ENCODE measurements at places on chromosomes 7 and 10.

DNA sequence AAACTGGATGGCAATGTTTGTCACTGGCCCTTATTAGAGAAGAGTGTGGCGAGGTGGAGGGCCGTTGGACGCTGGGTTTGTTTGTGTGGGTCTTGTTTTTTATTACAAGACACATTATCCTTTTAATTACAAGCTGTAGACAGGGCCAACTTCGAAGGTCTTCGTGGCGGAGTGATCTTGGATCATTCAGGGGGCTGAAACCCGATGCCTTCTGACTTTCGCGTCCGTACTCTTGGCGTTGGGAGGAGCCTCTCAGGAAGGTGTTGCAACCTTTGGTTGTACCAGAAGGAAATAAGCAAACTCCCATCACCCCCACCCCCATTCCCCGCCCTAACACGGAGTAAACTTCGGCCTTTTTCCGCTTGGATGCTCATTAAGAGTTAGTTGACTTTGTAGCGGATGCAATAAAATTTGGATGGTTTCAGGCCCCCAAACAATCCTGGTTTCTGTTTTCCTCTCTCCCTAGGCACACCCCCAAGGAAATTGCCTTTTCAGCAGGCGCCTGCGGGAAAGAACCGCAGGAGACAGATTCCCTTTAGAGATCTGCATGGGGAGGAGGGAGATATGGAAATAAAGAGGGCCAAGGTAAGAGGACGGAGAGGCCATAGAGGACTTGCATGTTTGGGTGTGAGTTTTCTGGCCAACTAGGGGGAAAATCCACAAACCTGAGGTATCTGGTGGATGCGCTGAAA, 294.5 kb upstream of the NFE2L3 start:
- DNase-seq = no peak

DNA sequence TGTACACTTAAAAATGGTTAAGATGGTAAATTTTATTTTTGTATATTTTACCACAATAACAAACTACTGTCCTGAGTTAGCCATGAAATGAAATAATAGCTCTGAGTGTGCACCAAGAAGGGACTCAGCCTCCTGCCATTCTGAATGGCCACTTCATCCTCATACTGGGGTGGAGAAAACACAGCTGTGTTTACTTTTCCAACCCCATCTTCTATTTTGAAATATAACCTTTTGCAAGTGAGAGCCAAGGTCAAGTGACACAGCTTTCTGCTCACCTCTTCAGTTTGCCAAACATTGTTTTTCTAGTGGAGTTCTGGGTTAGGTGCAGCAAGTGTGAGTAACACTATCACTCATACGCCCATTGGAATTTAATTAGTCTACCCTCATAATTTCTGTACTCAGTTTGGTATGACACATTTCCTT, 107.4 kb upstream of the GLCCI1 start:
- no peak for DNase-seq

DNA sequence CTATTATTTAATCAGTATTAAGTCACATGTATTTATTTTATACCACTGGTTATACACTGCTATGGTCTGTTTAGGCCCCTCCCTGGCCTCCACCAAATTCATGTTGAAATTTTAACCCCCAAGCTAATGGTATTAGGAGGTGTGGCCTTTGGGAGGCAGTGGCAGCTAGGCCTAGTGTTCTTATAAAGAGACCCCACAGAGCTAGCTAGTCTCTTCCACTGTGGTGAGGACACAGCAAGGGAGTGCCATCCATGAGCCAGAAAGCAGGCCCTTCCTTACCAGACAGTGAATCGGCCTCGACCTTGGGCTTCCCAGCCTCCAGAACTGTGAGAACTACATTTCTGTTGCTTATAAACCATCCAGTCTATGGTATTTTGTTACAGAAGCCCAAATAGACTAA, 28.7 kb downstream of the RBM48 start:
- DNase-seq = no peak

DNA sequence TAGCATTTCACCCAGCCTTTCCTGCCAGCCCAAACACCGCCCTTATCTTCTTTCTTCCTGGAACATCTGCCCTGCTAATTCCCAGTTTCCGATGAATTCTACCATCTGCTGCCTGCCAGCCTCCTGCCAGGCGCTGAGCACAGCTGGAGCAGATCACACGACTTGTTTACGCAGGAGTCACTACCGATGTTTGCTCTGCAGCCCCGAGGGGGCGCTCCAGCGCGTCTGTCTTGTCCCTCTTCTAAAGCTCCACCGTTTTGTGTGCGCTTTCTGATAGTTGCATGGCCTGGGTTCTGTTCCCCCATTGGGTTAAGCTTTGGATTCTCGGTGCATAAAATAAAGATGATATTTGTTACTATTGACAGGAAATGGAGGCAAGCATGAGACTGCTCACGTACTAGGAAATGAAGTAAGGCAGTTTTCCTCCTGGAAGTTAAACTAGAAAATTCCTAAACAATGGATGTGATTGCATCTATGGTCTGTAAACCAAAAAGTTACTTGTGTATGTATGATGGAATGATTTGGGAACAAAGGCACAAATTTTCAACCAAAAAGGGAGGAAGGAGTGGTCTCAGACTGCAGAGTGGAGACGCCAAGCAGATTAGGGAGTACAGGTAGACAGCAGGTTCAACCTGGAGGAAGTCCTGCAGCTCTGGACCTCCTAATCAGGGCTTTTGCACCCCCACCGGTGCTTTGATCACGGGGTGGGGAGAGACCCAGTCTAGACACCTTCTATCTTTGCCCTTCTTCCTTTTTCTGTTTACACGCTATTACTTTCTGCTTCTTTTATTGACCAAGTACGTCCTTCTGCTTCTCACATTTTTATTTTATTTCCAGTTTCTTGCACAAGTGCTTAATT, 2.2 kb upstream of the RBM17 start:
- DNase-seq = peak; percentile 77

DNA sequence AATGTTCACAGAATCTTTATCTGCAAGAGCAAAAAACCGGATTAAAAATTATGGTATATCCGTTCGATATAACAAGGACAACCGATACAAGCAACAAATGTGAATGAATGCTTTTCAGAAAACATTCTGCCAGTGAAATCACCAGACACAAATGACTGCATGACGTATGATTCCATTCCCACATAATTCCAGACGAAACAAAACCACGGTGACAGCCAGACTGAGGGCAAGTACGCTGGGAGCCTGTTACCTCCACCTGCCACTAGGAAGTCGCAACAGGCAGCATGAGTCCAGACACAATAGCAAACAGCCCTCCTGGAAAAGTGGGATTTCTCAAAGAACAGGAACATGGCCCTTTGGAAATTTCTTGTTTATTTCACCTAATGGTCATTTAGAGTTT, 41.7 kb downstream of the MAD1L1 start:
- no peak for DNase-seq

GRCh38 chr7:131604841-131605279, 48.4 kb upstream of the PODXL start:
- DNase-seq = no peak

- no peak for DNase-seq
These were observed 22.3 kb downstream of the MAP3K8 start for GRCh38 chr10:30456266-30456665.

DNA sequence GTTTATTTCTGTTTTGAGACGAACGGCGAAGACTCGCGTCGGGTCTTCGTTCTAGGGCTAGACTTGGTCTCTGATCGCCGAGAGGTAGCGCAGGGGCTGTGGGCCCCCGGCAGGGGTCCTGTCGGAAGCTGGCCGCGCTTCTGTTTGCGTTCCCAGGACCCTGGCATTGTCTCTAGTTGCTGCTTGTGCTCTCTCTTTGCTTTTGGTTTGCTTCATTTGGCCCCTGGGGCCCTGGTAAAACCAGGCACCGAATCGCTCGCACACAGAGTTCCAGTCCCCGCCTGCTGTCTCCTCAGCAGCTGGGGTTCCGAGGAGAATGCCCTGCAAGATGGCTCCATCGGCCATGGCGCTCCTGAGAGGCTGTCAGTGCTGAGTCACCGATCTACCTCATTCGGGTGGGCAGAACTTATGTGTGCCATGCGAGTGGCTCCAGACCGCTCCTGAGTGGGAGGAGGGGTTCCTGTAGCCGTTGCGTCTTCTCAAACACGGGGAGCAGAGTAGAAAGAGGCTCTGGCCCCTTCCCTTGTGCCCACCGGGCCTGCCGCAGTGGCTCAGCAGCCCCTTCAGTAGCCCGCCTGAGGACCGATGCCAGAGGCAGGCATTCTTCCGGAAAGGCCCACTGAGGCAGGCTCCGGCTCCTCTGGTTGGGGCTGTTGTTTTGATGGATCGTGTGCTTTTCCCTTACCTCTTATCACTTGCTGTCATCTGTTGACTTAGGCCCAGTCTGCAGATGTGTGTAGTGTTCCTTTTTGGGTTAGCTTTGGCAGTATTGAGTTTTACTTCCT, 826 bp downstream of the CHPF2 start:
- peak; percentile 56 for DNase-seq

DNA sequence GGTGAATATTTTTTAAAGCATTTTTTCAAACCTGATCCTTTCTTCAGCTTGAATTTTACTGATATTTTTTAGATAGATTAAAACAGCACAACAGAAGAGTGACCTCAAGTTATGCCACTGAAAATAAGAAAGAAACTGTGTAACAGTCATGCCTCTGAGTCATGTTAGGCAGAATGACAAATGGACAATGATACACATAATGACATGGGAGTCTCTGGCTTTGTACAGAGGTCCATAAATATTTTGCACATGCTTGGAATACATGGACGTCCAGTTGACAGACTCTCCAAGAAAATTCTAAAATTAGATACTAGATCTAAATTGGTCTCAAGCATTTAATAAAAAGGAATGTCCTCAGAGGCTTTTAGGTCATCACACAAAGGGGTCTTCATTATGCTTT, 21.9 kb upstream of the SEMA3A start:
- no peak for DNase-seq

DNA sequence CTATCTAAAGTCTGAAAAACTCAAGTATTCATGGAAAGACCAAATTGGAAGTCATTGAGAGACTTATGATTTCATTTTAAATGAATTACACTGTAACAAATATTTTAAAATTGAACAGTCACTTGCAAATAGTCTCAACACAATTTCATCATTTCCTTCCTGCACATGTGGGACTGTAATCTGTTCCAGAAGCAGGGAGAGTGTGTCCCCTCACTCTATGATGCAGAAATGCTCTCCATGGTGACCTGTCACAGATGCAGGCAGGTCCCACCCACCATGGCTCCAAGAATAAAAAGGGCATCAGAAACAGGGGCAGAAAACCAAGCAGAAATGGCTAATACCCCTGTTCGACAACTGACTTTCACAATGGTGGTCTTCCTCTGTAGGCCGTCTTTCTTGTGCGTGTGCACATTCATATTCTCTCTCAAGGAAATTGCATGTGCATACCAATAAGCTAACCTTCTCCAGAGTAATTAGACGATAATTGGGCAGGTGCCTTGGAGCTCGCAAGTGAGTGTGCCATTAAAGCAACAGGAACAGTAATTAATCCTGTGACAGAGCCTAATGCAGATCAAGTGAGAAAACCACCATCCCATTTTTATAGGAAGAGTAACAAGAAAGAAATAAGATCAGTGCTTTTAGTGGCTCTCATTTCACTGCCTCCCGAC, 170.9 kb downstream of the ZMYND11 start:
- no peak for DNase-seq

DNA sequence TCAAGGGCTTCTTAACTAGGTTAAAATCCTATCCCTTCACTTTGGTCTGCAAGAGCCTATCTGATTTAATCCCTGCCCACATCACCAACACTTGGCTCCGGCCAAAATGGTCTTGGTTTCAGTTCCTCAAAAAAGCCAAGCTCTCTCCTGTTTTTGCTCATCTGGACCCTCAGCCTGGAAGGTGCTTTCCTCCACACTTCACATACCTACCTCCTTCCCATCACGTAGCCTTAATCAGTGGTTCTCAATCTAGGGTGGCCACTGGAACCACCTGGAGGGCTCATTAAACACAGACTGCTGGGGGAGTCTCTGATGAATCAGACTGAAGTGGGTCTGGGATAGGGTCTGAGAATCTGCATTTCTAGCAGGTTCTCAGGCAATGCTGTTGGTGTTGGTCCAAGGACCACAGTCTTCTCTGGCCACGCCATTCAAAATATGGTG, 227.0 kb upstream of the AOAH start:
- DNase-seq = no peak

DNA sequence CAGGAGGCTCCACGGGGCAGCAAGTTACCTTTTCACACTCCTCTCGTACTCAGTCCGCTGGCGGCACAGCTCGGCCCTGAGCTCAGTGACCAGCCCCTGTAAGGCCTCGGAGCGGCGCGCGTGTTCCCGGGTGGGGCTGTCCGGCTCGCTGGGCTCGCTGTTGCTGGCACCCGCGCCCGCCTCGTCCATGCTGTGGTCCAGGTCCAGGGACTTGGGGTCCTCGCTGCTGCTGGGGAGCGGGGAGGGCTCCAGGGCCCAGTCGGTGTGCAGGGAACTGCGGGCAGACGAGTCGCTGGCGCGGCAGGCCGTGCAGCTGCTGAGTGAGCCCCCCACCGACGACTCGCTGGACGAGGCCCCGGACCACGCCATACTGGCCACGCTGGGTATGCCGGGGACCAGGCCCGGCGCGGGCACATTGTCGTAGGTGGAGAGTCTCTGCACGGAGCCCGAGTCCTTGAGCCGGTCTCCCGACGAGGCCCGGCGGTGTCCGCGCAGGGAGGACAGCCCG, 143.8 kb downstream of the MAPK8 start:
- no peak for DNase-seq

DNA sequence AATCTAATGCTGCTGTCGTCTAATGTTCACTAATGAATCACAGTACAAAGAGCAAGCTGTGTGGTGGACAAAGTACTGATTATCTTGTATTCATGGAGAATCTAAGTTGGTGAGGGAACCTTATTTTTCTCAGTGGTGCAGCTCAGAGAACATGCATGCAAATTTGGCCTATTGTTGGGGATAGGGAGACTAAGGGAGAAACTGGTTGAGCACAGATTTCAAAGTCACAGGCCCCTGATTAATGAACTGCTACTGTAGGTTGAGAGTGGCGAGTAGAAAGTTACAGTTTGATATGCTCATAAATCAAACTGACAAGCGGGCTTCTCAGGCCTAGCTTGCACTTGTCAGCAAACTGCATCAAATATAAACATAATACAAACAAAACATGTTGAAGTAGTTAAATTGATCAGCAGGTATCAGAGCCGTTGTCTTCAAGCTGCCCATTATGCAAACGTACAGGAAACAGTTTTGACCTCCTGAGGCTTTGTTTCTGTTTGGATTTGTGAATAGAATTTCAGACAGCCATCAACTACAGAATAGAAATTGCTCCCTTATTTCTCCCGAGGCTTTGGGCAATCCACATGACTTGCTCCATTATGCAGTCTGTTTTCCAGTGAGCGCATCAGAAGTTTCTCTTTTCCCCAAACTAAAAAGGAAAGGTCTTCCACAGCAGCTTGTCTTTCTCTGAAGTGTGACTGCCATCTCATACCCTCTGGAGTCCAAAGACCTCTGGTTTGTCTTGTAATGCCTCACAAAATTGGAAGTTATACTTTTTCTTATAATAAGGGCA, 215.8 kb downstream of the FOXP2 start:
- DNase-seq = no peak

Measured in activated CD4-positive, CD25-positive, alpha-beta regulatory T cell treated with anti-CD3 and anti-CD28 coated beads, Interleukin-2, amount 50 U/mL, for 16 hours (primary cell).